ENCODE measurements at places on chromosomes 11 and 22.

DNA sequence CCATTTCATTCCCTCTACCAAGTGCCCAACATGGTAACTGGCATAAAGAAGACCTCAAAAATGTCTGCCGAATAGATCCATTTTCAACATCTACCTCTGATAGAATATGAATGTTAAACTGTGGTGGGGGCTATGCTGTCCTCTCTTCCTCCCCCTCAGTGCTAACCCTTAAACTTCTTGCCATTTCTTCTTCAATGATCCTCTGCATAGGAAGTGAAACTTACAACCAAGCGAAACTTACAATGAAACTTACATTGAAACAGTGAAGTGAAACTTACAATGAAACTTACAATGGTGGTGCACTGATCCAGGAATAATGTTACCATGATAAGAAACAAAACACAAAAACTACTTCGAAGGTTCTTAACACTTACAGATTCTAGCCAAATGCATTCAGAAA is 4.7 kb downstream of the RTCB start:
- no peak for DNase-seq

DNA sequence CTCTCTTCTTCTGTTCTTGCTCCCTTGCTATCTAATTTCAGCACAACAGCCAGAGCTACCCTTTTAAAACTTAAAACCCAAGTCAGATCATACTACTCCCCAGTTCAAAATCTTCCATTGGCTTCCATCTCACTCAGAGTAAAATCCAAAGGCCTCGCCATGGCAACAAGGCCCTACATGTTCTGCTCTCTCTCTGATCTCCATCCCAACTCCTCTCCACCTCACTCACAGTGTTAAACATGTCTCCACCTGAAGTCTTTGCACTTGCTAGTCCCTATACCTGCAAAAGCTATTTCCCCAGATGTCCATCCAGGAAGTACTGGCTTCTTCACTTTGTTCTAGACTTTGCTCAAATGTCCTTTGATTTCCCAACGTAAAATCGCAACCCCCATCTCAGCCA is 3.0 kb upstream of the GRAP2 start:
- no peak for DNase-seq

- DNase-seq, result no peak
These were observed 1055.3 kb downstream of the BRD1 start for GRCh38 chr22:48772286-48772907.

DNA sequence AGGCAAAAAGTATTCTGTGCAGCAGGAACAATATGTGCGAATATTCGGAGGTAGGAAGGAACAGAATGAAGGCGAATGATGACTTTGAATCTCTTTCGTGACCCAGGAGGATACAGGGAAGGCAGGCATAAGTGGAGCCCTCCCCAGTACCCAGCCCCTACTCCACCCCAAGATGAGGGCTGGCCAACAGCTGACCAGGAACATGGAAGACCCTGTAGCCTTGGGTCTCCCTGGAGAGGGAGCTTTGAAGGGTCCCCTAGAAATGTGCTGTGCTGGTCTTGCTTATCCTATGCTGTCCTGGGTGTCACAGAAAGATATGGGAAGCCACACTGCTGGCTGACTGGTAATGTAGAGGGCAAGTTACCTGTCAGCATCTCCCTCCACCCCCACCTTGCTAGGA is 113.7 kb upstream of the NCAM1 start:
- DNase-seq, result no peak

- DNase-seq, result peak; percentile 79
These were observed 16.0 kb downstream of the TRPM5 start for GRCh38 chr11:2428322-2428795.

GRCh38 chr22:37751449-37752188 is 54.8 kb downstream of the TRIOBP start:
- no peak for DNase-seq

- no peak for DNase-seq
These were observed 6.3 kb upstream of the ZC3H12C start for GRCh38 chr11:110086892-110087309.

DNA sequence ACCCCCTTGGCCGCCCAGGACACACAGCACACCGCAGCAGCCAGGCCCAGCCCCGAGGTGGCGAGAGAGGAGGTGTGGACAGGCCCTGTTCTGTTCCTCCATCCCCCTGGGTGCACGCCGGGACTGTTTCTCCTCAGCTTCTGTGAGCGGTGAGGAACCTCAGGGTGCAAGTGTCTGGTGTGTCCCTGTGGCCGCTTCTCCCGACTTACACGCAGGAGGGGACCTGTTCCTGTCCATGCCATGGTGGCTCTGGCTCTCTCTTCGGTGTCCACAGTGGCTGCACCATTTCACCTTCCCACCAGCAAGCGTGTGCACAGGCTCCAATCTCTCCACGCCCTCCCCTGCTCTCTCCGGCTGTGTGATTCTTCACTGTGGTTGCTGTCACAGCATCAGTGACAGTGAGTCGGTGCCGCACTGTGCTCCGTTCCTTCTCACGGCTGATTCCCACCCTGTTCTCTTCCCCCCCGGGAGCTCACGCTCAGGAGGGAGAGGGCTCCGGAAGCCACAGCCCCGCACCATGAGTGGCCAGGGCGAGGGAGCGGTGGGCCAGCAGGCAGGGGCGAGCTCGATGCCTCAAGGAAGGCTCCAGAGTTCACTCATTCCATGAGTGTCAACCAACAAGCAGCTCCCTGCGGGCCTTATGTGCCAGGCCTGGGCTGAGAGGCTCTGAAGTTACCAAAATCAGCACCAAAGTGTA is 18.6 kb upstream of the WNT7B start:
- DNase-seq, result no peak

GRCh38 chr22:35460688-35461087 is 60.7 kb downstream of the MCM5 start:
- DNase-seq, result no peak

DNA sequence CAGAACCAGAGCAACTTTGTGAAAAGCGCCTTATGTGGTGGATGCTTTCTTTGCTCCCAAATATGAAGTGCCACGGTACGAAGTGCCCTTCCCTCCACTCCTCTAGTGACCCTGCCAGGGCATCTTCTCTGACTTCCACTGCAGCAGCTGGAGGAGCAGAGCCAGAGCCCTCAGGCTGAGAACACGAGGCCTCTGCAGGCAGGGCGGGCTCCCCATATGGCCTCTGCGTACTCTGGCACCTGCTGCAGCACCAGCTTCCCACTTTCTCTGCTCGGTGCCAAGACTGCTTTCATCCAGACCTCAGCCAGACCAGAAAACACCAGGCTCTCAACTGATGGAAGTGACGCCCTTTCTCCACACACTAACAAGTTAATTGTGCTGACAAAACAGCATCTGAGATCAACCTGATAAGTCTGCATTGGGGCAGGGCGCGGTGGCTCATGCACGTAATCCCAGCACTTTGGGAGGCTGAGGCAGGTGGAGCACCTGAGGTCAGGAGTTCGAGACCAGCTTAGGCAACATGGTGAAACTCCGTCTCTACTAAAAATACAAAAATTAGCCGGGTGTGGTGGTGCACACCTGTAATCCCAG is 12.8 kb downstream of the UFD1 start:
- no peak for DNase-seq

DNA sequence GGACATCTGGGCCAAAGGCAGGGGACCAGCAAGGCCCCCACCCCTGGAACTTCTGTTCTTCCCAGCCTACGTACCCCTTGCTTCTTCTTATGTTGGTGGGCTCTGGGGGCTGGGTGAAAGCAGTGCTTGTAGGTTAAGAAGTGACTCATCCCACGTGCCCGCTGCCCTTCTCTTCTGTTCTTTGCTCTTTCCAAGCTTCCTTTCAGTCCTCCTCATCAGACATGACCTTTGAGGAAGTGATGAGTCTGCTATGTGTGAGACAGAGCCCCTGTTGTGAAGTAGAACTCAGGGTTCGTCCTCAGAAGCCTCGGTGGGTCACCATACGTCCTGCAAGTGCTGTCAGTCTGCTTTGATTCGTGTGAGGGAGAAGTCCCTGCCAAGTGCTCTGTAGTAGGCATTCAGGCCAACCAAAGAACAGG is 12.7 kb downstream of the MED15 start:
- DNase-seq, result no peak

DNA sequence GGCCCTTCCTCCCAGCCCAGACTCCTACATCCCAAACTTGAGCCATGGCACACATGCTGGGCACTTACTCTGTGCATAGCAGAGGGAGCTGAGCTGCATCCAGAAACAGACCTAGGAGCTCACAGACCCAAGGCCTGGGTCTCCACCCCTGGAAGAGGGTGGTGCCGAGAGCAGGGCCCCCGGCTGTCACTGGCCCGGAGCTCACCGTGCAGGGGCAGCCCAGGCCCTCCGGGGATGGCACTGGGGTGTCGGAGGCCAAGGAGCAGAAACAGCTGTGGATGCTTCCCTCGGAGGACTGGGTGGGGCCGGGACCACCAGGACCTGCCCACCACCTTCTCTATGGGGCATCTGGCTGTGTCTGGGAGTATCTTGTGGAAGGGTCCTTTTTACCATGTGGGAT is 4.3 kb upstream of the APOBEC3A start:
- DNase-seq, result no peak

DNA sequence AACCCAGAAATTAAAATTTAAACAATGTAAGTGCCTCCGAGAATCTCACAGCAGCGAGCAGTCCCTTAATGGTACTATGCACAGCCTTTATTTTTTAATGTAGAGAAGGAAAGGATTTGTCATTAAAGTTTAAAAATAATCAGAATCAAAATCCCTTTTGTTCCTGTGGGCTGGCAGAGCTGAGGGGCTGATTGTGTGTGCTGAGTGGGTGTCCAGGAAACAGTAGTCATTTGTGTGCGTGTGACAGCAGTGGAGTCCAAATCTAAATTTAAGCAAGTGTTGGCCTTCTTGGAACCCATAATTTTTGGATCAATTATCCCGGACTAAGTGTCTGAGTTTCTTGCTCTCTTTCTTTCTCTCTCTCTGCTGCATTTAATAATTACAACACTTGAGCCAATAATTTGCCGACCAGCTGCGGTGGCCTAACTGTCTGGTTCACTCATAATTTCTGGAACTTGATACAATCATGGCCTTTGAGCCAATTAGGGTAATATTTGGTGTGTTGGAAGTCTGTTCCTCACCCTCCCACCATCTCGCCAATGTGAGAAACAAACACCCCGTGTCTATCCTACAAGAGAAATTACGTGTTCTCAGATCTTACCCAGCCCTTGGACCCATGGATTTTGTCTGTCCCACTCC is 528.0 kb downstream of the SOX6 start:
- DNase-seq, result no peak

DNA sequence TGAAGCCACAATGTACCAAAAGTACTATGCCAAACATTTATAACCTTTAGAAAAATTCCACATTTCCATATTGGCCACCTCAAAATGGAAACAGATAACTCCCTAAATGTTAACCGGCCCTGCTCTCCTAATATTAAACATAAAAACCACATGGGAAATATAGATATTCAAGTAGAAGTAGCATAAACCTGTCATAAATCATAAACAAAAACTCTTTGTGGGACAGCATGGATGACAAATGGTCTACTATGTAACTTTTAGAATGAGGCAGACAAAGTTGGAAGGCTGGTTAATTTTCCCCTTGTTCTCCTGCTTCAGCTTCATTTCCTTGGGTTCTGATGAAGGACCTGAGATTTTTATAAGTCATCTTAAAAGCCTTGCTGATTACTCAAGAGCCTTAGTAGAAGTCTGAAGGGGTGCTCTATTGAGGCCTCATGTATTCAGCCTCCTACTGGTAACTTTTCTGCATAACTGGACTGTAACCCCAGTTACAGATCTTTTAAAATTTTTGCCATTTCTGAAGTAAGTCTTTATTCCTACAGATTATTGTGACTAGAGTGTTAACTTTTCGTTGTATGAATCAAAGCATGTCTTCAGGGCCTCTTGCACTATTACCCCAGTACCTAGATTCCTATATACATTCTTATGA is 116.4 kb downstream of the STIM1 start:
- DNase-seq, result no peak

DNA sequence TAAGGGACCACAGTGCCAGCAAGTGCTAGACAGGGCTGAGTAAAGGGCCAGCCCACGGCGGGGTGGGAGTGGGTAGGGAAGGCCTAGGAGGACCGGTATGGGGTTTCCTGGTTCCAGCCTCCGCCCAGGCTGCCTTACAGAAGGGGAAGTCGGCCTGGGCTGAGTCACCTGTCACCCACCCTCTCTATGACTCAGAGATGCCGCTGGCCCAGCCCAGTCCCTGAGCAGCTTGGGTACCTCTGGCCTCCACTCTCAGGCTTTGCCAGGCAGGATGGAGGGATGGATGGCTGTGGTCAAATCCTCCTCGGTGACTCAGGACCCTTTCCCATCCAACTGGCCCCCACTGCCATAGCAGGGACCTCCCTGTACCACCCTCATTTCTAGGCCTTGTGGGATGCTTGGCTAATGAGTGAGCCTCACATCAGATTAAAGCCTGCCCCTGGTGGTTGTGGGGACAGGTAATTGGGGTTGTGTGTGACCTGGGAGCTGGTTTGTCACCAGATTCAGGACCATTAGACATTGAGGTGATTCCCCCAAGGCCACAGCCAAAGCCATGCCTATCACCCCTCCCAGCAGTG is 13.9 kb downstream of the SLC35E4 start:
- peak; percentile 54 for DNase-seq

DNA sequence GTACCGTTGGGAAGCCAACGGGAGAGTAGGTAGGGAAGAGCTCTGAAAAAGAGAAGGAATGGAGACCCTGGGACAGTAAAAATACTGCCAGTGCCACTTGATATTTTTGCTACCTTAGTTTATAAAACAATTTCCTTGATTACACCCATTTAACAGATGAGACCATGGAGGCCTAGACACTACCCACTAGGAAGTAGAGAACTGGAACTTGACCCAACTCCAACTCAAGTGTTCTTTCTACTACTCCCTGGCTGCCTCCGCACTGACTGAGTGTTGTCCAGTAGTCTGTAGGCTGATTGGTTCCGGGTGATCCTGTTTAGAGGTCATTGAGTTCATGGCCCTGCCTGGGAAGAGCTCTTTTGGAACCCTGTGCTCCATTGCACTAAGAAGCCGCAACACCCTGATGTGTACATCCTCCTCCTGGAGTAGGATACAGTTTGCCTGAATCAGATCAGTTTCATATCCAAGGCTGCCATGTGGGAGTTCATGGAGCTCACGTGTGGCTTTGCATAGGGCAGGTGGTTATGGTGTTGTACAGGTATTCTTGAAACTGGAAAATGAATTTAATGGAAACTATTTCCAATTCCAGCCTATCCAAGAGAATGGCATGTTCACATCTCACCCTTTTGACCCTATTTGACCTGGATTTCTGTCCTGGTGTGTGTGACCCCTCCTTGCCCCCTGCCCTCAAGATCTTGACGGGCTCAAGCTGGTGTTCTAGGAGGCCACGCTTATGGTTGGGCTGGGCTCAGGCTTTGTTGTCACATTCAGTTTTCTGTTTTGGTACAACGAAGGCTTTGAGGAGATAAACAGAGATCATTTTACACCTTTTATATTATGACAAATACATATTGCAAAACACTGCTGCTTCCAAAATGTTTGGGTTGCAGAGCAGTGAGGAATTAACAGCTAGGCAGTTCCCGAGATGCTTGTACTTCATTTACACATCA is 102.2 kb upstream of the NNMT start:
- no peak for DNase-seq

DNA sequence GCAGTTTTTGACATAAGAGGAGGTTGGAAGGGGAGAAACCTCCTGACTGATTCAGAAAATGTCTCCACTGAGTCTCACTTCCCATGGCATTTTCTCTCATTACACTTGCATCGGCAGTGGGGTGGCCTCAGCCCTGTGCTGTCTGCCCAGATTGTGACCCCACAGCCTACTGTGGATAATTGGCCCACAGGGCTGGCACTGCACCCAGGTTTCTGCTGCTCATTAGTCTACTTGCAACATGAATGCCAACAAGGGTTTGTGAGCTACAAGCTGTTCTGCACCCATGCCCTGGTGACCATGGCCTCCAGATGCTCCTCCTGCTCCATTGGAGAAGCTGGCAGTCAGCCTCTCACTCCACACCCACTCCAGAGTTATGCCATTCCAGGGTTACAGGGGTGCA is 296.0 kb downstream of the CTTN start:
- DNase-seq, result no peak

GRCh38 chr11:93537049-93537448 is 6.1 kb downstream of the SMCO4 start:
- no peak for DNase-seq
